Kidney epithelial cell (primary cell): ENCODE measurements at places on chromosomes 7 and 10. TPM values are rescaled to one million over a fixed set of nuclear protein-coding genes. Genes with fewer than 3 reads are reported as not detected.
A peak's percentile ranks its signal among the peaks of the same experiment; 100 is the strongest.

DNA sequence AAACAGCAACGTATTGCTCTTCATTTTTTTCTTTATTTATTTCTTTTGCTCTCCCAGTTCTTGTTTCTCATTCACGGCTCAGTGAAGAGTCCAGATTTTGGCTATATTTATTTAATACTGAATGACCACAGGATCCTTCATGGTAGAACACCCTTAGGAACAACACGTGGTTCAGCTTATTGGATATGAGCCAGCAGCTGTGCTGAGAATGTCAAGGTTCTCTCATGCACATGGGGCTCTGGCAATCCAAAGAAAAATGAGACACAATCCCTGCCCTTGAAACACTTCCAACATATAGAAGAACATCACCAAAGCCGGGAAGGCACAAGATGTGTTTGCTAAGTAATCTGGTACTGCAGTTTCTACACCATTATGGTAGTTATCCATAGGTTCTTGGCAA lies 852.9 kb downstream of the SORCS1 start:
- DNase-seq, result no peak

GRCh38 chr7:39607865-39608264 lies 15.5 kb upstream of the RALA start:
- no peak for DNase-seq

DNA sequence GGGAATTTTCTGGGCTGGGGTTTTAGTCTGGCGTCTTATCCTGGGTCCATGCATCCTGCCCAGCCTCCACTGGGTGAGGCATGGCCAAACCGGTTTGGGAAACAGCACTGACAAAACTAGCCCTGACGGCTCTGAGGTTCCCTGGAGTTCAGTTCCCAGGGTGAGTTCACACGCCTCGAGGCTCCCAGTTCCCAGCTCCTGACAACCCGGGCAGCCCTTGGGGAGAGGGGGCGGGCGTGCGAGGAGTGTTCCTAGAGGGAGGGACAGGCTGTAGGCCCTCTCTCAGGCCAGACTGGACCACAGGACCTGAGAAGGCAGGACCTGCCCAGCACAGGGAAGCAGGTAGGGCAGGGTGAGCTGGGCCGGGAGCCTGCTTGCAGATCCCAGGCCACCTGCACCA lies 82.3 kb upstream of the PPIF start:
- no peak for DNase-seq

DNA sequence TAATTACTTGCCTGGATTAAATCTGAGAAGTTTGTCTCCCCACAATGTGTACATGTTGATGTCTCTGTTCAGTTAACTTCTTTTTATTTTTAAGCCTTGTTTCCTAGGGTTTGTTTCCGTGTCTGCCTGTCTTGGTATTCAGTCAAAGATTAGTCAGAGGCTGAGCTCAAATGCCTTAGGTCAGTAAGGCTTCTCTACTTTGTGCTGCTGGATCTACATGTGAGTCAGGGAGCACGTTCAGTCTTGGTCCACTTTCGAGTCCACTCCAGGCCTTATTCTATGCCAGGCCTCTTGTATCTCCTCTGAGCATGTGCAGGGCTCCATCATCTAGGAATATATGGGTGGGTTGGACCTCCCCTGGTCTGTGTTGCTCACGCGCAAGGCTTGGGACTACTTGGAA lies 93.3 kb upstream of the FZD8 start:
- peak; percentile 28 for DNase-seq

DNA sequence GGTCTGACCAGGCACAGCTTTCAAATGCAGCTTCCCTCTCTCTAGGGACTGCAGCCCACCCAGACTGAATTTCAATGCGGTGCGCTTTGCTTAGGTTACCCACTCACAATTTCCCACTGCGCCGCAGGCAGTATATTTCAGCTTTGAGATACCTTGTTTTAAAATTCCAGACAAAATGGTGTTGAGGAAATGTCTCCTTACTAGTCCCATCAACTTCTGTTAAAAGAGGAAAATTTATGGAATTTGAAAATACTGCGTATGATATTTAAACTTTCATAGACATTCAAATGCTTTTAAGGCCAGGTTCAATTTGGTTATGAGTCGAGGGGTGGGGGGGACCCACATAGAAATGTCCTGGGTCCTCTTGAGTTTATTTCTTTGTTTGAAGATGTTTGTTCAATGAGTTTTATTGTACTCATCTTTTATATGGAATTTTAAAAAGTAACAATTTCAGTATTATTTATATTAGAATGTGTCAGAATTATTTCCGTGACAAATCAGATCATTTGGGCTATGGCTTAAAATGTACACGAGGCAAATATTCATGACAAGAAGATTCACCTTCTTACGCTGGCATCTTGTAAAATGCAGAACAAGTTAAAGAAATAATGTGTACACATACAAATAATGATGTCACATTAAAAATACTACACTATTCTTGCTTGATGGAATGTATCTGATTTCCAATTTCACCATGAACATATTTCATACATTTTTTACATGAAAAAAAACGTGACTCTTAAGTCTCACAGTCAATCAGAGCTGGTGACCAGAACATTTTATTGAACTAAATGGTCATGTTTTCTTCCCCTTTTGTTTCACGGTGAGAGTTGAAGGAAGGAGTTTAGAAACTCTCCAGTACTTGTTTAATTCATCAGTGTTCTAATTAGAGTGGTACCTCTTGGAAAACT lies 1.3 kb downstream of the IKZF1 start:
- no peak for DNase-seq

- no peak for DNase-seq
Measured at GRCh38 chr10:131119626-131120355, 191.7 kb downstream of the TCERG1L start.

DNA sequence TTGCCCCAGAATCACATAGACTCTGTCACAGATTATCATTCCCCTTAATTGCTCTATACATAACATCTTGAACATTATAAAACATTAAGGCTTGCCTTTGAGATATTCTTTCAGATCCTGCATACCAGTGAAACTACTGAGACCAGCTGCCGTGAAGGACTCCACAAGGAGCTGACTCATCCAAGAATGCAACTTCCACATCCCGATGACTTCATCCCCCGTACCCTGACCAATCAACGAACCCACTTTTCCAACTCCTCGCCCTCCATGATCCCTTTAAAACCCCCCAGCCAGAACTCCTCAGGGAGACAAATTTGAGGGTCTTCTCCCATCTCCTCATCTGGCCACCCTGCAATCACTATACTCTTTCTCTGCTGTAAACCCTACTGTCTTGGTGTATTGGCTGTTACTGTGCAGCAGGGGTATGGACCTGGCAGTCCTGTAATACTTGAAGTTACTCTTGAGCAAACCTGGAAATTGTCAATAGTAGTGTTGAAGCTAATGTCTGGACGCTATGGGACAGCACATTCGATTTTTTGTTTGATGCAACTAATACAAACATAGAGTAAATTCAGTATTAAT lies 49.8 kb downstream of the HTR5A start:
- DNase-seq, result no peak

GRCh38 chr7:131769241-131769640 lies 212.8 kb upstream of the PODXL start:
- no peak for DNase-seq

GRCh38 chr10:72335394-72336258 lies 19.1 kb downstream of the DNAJB12 start:
- no peak for DNase-seq

DNA sequence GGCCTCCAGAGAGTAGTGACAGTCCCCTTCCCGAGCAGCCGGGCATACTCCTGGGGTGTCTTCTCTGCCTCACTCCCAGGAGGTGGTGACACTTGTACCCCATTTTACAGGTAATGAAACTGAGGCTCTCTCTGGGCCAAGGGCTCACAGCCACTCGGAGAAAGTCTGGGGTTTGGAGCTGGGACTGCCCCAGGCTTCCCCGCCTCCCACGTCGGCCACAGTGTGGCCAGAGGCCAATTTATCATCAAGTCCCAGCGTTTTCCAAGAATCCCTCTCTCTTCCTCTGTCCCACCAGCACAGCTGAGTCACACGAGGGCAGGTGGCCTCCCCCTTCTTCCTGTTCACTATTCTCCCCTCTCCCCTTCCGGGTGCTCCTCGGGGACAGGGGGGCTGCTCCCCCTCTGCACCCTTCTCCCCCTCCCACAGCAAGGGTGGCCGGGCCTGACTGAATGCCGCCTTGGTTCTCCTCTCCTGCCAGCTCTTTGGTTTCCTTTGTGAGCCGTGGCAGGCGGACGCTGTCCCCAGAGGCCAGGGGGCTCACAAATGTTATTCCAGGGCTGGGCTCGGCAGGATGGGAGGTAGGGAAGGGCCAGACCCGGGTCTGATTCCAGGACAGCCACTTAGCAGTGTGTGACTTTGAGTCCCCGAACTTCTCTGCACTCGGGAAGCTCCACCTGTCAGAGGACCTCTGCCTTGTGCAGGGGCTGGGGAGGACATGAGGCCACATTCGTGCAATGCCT lies 17.7 kb downstream of the CLIP2 start:
- DNase-seq, result peak; percentile 55

DNA sequence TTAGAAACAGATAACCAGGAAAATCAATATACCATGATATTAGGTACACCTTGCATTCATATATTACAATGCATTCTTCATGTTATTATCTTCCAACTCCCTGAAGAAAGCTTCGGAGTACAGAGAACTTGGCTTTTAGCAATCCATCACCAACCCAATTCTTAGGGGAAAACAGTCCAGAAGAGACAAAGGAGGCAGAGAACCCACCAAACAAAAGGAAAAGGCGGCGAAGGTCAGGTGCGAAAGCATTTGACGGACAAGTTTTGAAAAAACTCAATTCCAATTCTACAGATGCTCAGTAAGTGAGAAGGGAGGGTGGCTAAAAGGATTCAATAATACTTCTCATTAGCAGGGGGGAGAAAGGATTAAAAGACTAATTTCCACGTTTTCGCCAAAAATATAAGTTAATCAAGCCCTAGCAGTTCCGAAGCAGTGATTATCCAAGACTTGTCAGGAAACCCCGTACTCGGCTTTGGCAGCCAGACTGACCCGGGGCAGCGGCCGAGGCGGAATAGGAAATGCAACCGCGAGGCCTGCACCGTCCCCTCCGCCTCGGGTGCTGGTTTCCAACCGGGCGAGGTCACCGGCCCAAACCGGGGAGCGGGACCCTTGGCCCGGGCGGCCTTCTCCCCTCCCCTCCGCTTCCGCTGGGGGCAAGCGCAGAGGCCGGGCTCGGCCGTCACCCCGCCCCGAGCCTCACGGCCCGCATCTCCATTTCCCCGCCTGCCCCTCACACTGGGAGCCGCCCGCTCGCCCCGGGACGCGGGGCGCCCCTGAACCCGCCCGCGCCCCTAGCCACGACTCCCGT lies 747 bp downstream of the GDI2 start:
- no peak for DNase-seq

- no peak for DNase-seq
Measured at GRCh38 chr10:68235581-68235980, 3.7 kb upstream of the ATOH7 start.

DNA sequence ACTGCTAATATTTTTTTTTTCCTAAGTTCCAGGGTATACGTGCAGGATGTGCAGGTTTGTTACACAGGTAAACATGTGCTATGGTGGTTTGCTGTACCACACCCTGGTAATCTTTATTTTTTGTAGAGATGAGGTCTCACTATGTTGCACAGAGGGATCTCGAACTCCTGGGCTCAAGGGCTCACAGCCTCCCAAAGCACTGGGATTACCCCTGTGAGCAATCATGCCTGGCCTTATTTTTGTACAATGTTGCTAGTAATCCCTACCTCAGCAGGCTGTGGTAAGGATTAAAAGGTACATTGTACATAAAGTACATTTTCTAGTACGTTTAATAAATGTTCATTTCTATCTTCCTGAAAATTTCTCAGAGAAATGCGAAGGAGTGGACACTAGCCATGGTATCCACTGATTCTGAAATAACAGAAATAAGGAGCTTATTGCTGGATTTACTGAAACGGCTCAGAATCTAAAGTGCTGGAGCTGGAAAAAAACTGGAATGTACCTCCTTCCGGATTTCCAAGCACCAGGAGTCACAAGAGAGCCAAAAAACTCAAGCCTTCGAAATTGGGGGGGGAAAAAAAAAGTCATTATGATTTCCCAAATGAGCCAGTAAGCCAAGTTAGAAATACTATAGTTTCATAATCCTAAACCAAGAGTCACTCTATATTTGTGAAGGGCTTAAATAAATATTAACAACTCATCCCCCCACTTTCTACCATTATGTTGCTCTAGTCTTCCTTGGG lies 69.6 kb downstream of the NT5C2 start:
- no peak for DNase-seq

DNA sequence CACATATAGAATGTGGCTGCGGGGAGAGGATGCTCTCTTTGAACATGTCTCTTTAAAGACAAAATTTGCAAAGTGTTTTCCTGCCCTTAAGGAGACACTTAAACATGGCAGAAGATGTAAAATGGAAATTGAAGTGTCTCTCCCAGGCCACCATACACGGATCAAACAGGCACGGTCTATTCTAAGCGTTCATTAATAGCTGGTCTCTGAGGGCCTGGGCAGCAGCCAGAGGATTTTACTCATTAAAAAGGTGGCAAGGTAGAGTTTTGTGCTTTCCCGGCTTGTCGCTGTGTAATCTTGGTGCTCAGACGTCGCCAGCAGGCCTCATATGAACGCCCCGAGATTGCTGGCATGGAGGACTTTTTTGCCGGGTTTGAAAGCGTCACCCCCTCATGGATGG lies 205.5 kb downstream of the EMX2 start:
- DNase-seq, result no peak

- DNase-seq, result no peak
Measured at GRCh38 chr7:130896898-130897514, 163.0 kb upstream of the KLF14 start.

GRCh38 chr10:129971381-129972144 lies 7.5 kb upstream of the EBF3 start:
- DNase-seq, result no peak

DNA sequence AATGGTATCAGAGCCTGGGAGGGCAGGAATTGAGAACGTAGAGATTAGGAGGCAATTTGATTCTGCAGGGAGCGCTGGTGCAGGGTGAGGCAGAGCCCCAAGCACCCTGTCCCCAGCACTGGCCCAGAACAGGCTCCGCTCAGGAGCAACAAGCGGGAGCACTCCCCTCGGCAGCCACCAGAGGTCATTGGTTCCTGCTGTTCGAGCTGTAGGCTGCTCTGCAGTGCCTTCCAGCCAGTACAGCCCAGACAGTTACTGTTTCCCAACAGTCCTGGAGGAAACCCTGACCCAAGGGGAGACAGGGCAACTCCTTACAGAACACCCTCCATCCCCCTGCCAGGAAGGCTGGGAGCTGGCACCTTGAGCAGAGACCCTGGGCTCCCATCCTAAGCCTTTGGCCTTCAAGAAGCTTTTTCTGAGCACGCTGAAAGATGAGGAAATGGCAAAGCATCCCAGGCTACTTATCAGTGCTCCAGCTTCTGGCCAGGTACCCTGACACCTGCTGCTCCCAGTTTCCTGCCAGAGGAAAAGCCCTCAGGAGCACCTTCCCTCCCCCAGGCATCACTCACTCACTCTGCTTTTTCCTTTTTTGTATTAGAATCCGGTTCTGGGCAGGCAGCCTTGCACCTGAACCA lies 71.2 kb upstream of the EFCAB10 start:
- DNase-seq, result no peak

Gene PLAU
- total RNA-seq, result 709 and 758 TPM in 2 replicates

Gene FRG2B
- not detected in 2 replicates for total RNA-seq

Gene ADAMTS14
- 1.3 and 1.6 TPM in 2 replicates for total RNA-seq

Gene C10orf88
- total RNA-seq, result 8.4 and 10.6 TPM in 2 replicates

Gene AKR1C4
- not detected in 2 replicates for total RNA-seq

Gene GJD4
- total RNA-seq, result not detected in 2 replicates

Gene NCF1
- total RNA-seq, result 1.9 and 2.3 TPM in 2 replicates

Gene CRYGN
- 0.84 and 2.1 TPM in 2 replicates for total RNA-seq

Gene SPDYE16
- total RNA-seq, result not detected in 2 replicates
